ENCODE measurements at places on chromosomes 7 and 10. TPM values are rescaled to one million over a fixed set of nuclear protein-coding genes. Genes with fewer than 3 reads are reported as not detected.

PLAU gene
- 115 TPM for total RNA-seq

SEMA3D gene
- total RNA-seq: 10.8 TPM

CFAP70 gene
- total RNA-seq: 0.18 TPM

TUBAL3 gene
- total RNA-seq: not detected

GPNMB gene
- under 0.01 TPM for total RNA-seq

SPAG6 gene
- total RNA-seq: not detected

PPP1R3A gene
- total RNA-seq: not detected

GDF2 gene
- total RNA-seq: not detected

HMX2 gene
- total RNA-seq: not detected

- DNase-seq: no peak
Measured at GRCh38 chr10:44921506-44921905, 10.4 kb downstream of the TMEM72 start.

- DNase-seq: no peak
Measured at GRCh38 chr10:26555719-26556368, 117.7 kb downstream of the APBB1IP start.

DNA sequence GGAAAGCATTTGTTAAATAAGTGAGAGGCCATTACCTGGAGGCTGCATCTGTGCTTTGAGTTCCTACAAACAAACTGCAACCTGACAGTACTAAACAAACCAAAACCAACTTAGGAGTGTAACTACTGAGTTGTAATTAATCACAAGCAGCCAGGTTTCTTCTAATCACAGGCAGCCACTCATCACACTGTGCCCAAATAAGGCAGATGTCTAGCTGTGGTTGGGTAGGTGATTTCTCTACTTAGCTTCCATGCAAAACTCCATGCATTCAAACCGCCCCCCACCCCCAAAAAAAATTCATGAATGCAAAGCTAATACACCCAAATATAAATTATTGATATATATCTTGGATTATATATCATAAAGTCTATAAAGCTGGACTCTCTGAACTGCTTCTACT lies 461.1 kb downstream of the ARL4A start:
- DNase-seq: no peak

- no peak for DNase-seq
Measured at GRCh38 chr10:48996329-48996728, 56.7 kb upstream of the LRRC18 start.

GRCh38 chr10:14293526-14293925 lies 37.2 kb downstream of the FRMD4A start:
- DNase-seq: peak; percentile 17

DNA sequence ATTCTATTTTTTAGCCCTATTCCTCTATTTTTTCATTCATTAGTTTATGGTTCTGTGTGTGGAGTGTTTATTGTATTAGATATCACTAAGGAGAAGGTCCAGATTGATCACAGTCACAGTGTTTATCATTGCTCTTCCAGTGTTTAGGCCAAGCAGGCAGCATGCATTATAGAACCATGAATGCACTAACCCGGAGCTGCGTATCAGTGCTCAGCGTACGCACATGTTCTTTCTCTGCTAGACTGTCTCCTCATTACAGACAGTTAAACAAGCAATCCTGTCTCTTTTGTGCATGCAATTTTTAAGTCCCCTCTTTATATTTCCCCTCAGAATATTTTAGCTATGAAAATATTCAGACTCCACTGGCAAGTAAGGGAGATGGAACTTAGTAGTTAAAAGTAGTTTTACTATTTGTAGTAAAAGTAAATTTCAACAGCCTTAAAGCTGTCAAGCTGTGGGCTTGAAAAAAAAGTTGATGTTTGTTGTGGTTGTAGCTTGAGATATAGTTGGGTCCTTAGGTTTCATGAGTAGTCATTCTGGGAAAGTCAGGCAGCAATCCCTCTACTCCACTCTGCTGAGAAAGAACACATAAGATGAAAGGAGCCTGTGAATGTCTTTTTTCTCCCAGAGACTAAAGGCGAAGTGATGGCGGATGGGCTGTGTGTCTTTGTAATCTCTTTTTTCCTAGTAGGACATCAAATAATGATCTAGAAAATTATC lies 260.4 kb downstream of the CDK14 start:
- DNase-seq: peak; percentile 52

- DNase-seq: no peak
Measured at GRCh38 chr10:104119996-104120395, 2.0 kb upstream of the SFR1 start.

- no peak for DNase-seq
Measured at GRCh38 chr10:132918617-132919373, 23.6 kb downstream of the CFAP46 start.

GRCh38 chr10:124362568-124362967 lies 56.2 kb downstream of the OAT start:
- DNase-seq: no peak

GRCh38 chr7:77699056-77699455 lies 2.8 kb downstream of the RSBN1L start:
- DNase-seq: no peak

- DNase-seq: peak; percentile 67
Measured at GRCh38 chr10:30433306-30433729, 666 bp upstream of the MAP3K8 start.

GRCh38 chr10:3961082-3961481 lies 176.1 kb upstream of the KLF6 start:
- DNase-seq: no peak

- DNase-seq: no peak
Measured at GRCh38 chr10:101932183-101932582, 88.6 kb upstream of the KCNIP2 start.

- DNase-seq: no peak
Measured at GRCh38 chr10:70164163-70164562, 6.2 kb downstream of the SAR1A start.

GRCh38 chr7:80294346-80294745 lies 159.7 kb downstream of the GNAI1 start:
- peak; percentile 74 for DNase-seq

DNA sequence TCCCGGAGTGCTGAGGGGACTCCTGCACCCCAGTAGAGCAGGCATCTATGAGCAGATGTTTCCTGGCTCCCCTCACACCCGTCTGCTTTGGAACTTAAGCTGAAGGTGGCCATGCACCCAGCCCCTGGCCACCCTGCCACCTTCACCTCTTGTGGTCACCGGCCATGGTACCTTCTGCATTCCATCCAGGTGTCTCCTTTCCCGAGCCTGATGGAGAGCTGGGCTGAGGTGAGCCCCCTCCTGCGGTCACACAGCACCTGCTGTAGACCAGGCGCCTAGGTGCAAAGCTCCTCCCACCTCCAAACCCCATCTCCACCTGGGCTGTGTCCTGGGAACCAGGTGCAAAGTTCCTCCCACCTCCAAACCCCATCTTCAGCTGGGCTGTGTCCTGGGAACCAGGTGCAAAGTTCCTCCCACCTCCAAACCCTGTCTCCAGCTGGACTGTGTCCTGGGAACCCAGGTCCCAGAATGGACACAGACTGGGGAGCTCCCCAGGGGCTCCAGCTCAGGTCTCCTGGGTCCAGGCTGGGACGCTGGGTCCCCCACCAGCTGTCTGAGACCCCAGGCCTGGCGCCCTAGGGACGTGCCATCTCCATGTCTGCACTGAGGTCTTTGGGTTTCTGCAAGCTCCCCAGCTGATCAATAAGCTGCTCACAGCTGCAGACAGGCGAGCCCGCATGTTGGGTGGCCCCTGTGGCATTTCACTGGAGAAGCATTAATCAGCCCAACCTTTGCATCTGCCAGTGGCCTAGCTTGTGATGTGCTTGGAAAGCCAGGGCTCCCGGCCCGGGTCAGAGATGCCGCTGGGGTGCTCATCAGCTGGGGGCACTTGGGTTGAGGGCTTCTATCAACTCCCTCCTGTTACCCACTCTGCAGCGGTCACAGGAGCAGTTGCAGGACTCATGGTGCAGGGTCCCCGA lies 61.2 kb upstream of the INPP5A start:
- DNase-seq: no peak

- peak; percentile 65 for DNase-seq
Measured at GRCh38 chr10:60818134-60818770, 40.0 kb downstream of the CDK1 start.

DNA sequence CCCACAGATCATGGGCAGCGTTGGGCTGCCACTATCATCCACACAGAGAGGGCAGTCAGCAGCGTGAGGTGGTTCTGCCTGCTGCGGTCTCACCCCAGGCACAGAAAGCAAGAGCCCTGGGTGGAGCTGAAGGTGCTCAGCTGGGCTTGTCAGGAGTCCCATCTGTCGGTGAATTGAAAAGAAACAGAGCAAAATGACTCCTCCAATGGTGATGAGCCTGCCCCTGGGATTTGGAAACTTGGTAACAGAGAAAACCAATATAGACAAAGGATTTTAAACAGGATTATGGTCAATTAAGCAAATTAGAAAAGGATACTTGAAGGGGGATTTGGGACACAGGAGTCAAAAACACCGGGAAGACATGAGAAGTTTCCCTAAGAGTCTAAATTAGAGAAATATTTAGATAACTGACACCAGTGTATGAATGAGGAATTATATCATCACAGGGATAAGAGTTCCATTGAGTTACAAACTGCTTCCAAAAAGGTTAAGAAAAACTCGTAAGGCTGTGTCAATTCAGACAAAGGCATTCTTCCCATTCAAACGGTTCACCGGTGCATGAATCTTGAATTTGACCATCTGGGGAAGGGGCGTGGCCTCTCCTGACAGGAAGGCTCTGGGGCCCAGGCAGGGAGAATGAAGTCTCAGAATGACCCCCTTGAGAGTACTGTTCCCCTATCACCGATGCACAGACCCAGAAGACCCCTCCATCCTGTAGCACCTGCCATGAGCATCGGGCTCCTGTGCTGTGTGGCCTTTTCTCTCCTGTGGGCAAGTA lies 70.0 kb upstream of the PRSS58 start:
- no peak for DNase-seq

- no peak for DNase-seq
Measured at GRCh38 chr7:32023376-32023775, 46.8 kb downstream of the PDE1C start.

DNA sequence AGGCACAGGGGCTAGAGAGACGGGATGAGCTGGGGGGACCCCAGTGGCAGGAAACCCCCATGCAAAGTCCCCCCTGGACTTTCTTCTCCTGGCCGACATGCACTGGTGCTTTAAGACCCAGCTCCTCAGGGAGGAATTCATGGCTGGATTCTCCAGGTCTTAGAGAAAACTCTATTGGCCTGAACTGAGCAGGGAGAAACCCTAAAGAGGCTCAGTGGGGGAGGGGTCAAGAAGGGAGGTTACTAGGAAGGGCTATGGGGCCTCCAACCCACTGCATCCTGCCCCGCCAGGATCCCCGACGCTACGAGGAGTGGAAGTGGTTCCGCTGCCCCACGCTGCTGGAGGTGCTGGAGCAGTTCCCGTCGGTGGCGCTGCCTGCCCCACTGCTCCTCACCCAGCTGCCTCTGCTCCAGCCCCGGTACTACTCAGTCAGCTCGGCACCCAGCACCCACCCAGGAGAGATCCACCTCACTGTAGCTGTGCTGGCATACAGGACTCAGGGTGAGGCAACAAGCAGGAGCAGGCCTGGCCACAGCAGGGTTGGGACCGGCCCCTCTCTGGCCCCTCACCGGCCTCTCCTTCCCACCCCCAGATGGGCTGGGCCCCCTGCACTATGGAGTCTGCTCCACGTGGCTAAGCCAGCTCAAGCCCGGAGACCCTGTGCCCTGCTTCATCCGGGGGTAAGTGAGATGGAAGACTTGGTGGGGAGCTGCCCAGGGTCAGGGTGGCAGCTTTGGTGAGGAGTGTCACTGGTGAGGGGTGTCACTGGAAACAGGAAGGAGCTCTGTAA lies 13.8 kb downstream of the ATG9B start:
- DNase-seq: peak; percentile 23

- DNase-seq: no peak
Measured at GRCh38 chr10:100114976-100115770, 33.5 kb upstream of the CPN1 start.

DNA sequence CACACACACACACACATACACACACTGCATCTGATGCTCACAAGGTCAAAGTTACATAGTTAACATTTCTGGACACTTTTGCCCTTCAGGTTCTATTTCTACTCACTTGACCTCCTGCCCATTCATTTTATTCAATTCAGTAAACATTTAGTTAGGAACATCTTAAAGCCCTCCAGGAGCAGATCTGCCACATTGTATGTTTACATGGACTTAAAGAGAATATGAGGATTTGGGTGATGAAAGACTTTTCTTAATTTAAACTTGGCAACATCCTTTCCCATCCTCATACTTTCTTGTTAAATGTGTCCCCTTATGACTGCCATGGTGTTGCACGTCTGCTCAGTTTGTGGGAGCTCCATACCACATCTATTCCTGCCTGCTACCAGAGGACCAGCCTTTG lies 322.8 kb upstream of the BMPER start:
- DNase-seq: no peak

- DNase-seq: peak; percentile 97
Measured at GRCh38 chr7:2820508-2820934, 23.6 kb downstream of the GNA12 start.

DNA sequence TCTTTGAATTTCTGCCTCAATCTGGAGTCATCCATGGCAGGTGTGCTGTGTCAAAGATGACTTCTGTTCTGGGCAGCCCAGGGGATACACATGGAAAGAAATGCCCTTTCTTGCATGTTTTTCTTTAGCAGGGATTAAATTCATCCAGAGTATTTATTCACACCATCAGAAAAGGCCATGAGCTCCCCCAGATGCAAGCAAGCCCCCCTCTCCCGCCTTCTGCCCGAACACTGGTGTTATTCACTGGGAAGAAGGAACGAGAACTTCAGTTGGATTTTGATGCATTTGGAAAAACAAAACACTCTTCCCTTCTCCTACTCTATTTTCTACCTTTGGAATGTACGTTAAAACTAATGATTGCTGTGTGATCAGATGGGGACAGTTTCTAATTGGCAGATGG lies 1.4 kb downstream of the PLPP4 start:
- no peak for DNase-seq

GRCh38 chr7:99768471-99768870 lies 15.5 kb downstream of the CYP3A4 start:
- DNase-seq: no peak

DNA sequence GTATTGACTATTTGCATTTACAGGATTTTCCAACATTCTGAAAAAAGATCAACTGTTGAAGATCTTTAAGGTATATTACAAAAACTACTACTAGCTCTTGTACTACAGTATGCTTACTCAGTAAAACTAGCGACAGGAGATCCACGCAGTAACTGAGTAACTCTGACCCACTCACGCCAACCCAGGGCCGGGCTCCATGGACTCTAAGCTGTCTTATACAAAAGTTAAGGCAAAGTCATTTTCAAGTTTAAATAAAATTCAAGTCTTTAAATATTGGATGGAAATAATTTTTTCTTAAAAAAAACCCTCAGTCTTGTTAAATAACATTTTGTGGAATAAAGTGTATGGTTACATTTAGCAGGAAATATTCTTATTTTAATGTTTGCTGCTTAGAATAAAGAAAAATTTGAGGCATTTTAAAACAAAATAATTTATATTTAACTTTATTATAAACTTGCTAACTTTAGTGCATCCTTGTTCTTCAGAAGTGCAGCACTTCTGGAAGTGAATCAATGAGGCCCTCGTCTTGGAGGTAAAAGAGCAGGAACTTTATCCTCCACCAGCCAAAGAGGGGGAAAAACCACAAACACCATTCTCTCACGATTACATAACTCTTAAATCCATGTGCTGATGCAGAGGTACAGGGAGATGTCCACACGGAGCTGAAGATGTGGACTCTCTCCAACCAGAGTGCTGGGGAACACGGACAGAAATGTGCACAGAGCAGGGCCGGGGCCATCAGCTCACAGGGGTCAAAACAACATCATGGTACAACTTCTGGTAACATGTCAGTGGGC lies 119.9 kb downstream of the LARP4B start:
- DNase-seq: no peak

Measured in IMR-90 (cell line).